ENCODE measurements at places on chromosomes 5 and 9.
A peak's percentile ranks its signal among the peaks of the same experiment; 100 is the strongest.

DNA sequence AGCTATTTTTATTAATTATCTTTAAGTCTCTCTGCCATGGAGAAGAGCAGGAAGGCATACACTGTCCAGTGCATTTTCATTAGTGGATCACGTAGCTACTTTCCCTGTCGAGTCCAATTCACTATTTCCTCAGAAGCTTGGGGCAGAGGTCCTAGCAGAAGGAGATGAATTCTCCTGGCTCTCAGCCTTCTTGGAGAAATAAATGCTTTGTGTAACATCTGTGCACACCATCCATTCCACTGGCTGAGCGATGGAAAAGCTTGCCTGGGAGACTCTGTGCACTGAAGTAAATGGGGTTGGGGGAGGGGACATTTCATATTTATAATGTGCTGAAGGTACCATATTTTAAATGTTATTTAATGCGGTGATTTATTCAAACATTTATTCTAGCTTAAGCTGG is 23.4 kb downstream of the PROP1 start:
- no peak for DNase-seq

- DNase-seq = peak; percentile 63
These were observed at the start of gene NFIL3 for GRCh38 chr9:91423785-91424402. NFIL3 (minus strand) TSS chr9:91423832; CDS start chr9:91410734, 13,098 bp downstream.

GRCh38 chr5:40550481-40550880 is 129.2 kb upstream of the PTGER4 start:
- DNase-seq = no peak

- DNase-seq = no peak
These were observed 566.9 kb upstream of the RGMB start for GRCh38 chr5:98206566-98206965.

DNA sequence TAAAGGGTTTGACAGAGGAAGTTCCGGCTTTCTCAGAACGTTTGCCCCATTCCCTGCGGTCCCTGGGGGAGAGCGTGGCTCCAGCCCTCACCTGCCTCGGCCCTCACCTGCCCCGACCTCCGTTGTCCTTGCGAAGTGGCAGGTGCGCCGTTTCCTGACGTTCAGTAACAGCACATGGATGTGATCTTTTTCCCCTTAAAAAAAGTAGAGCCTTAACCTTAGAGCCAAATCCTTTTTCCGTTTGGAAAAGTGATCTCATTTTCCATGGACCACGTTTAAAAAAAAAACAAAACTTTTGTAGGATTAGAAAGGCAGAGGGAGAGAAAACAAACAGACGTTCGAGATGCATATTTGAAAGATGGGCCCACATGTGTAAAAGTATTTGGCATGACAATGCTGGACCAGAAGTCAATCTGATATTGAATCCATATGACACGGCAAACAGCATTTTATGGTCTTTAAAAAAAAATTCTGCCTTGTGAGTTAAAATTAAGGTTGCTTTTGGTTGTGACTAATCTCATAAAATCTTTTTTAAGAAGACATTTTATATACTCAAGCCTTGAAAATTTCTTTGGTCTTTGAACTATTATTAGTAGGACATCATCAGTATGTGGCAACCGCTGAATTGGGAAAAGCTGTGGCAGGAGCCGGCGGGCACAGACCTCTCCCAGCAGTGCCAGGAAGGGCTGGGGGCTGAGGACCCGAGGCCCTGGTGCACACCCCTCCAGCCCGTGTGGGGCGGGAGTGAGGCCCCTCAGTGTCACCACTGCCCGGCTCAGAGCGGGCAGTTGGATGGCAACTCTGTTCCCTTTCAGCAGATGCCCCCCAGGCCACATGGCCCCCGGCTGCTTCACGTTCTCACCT is 42.5 kb upstream of the EXOC3 start:
- DNase-seq = no peak

GRCh38 chr5:160604484-160604883 is 182.8 kb downstream of the PTTG1 start:
- DNase-seq = no peak

DNA sequence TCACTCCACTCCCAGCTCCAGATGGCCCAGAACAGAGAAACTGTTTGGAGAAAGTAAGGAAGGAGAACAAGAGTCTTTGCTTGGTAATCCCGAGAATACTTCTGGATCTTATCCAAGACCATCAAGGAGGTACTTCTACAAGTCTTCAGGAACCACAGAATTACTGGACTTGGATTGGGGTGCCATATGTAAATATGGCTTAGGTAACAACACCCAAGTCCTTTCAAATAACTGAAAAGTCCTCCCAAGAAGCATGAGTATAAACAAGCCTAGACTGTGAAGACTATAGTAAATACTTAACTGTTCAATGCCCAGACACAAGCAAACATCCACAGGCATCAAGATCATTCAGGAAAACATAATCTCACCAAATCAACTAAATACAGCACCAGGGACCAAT is 170.0 kb downstream of the MCTP1 start:
- DNase-seq = no peak

DNA sequence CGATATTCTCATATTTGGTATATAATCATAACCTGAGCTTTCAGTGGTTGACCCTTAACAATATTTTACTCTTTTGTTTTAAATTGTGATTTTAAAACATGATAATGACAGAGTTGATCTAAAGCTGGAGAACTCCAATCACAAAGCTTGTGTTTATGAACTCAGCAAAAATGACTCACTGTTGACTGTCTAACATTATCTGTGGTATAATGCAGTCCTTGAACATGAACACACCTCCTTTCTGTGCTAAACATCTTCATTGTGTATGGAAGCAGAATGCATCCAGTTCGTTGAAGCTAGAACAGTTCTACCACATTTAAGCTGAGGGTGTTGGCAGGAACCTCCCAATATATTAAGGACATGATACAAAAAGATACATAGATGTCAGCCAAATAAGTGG is 1030.2 kb upstream of the SEMA6A start:
- DNase-seq = no peak

DNA sequence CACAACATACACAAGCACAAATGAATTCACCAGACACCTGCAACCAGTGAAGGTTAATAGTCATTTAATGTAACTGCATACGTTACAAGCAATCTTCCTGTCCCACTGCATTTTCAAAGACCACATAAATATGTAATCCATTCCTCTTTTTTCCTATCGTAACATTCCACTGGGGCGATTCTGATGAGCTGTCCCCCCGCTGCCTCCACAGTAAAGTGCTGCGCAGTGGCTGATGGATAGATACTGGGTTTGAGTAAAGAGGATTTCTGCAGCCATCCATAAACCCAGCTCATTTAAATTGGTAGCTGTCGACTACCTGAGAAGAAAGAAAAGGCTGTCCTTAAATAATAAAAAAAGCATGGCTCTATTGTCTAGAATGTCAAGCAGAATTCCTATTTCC is 181.1 kb downstream of the SPOCK1 start:
- no peak for DNase-seq

DNA sequence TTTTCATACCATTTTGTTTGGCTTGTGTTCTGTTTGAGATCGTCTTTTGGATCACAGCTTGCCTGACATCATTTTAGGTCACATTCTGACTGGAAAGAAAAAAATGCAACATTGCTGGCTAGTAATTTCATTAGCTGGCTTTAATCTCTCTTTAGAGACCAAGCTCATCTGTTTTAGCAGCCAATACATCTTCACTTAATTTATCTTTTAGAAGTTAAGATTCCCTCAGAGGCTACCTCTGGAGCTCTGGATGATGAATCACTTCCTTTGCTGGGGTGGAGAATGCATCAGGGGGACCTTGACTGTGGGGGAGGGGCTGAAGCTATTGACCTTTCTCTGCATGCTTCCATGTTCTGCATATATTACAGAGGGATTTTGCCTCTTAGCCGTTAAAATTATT is 181.5 kb upstream of the OTULINL start:
- no peak for DNase-seq

- no peak for DNase-seq
These were observed 339.3 kb upstream of the NUDT12 start for GRCh38 chr5:103901885-103902284.

DNA sequence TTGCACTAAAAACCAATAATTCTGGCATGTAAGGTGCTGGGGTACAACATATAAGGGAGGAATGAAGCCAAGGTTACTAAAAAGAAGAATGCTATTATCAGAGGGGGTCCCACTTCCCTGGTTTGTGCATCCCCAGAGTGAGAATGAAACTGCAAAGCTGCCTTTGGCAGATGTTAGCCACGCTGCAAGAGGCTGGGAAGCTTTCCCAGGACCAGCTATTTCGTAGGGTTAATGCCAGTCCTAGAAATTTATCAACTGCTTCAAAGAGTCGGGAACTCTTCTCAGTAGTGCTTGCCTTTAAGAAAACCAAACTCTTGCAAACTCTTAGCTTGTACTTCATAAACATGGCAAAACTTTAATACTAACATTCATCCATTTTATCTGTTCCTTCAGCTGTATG is 87.5 kb upstream of the NR5A1 start:
- no peak for DNase-seq

GRCh38 chr5:132447196-132447595 is 43.4 kb downstream of the IRF1 start:
- DNase-seq = no peak

DNA sequence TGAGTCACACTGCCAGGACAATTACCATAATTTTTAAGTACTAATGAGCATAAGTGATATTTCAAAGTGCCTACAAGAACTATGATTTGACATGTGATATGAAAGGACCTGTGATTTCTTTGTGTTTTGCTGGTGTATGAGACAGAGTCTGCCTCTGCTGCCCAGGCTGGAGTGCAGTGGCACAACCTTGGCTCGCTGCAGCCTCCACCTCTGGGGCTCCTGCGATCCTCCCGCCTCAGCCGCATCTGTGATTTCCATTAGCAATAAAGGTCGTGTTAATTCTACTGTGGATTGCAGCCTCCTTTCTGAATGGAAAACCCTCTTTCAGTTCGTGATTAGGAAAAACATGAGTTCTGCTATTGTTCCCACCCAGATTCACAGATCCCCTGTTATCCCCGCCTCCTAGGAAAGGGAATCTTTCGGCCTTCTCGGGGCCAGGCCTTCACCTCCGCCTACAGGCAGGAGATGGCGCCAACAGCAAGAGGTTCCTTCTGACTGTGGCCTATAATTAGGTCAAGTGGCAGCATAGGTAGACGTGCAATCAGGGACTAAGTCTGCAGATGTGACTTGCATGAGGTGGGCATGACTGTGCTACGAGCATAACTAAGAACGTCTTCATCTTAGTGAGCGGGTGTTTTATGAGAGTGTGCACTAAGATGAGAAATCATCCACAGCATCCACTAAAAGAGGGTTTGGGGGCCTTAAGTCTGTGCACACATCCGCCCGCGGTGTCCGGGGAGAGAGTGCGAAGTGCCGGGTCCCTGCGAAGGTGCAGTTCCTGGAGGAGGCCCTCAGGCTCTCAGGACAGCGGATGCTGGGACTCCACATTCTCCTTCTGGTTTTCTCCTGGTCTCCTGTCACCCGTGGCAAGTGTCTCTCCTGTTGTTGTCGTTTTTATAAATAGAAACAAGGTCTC is 23.1 kb downstream of the TRIM7 start:
- DNase-seq = no peak

DNA sequence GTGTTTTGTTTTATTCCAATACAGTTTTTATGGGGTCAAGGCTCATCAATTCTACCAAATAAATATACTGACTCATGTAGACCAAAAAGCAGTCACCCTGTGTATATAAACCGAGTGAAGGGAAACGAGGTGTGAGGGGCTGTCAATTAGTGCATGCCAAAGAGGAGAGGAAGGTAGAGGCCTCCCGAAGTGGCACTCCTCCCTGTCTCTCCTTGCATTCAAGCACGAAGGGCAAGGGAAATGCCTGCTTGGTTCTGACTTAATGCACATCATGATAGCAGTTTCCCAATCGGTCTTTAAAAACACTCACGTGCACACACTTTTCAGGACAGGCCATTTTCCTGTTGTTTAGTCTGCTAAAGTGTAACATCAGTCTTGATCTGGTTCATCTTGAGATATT is 125.6 kb upstream of the SLCO6A1 start:
- DNase-seq = no peak

DNA sequence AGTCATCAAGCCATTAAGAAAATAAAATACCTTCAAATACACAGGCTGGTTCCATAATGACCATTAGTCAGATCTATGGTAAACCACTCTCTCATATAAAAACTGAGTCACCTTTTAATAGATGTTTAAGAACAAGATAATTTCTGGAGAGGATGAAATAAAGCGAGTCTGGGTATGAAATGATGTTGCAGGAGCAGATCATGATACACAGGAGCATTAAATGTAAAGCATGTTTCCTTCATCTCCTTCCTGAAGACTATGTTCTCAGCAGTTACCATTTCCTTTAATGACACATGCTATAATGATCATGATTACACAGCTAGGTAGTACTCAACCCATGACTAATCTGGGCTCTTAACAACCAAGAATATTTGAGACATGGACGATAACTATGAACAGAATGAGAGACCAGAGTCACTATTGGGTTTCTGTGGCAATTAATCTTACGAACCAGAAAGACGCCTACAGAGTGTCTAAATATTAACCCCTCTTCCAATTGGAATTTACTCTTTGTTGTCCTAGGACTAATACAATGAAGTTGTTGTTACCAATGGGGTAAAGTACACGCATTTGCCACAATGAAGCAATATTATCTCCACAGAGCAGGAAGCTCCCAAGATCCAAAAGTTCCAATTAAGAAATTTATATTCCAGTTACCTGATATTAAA is 105.6 kb downstream of the NR6A1 start:
- DNase-seq = no peak

- DNase-seq = no peak
These were observed 33.1 kb downstream of the FAM114A2 start for GRCh38 chr5:154005648-154006047.

DNA sequence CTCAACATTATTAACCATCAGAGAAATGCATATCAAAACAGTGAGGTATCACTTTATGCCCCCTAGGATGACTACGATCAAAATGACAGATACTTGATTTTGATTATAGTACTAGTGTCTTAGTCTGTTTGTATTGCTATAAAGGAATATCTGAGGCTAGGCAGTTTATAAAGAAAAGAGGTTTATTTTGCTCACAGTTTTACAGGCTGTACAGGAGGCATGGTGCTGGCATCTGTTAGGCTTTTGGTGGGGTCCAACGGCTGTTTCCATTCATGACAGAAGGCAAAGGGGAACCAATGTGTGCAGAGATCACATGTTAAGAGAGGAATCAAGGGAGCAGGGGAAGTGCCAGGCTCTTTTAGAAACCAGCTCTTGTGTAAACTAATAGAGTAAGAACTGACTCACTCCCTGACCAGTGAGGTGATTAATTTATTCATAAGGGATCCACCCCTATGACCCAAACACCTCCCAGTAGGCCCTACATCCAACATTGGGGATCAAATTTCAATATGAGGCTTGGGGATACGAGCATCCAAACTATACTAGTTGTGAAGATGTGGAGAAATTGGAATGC is 16.0 kb upstream of the AFF4 start:
- no peak for DNase-seq

- no peak for DNase-seq
These were observed 62.8 kb downstream of the DAB2IP start for GRCh38 chr9:121714075-121714705.

DNA sequence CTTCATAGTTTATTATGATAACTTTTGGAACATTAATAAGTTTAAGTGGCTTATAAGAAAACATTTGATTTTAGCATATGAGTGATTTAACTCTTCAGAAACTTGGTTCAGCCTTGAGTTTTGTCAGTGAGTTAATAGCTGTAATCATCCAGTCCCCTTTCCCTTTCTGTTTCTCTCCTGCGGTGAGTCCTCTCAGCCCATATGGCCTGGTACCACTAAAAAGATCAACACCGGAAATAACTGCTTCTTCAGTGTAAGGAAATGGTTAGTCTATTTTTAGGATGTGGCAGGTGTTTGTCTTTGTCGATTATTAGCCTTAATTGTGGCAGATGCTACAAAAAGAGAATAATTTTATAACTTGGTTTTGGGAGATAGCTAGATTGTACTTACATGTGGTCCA is 120.2 kb upstream of the GRHPR start:
- no peak for DNase-seq
